ENCODE measurements at places on chromosomes 7 and 10.

GRCh38 chr10:84214612-84215235 is 10.6 kb downstream of the LRIT2 start:
- no peak for DNase-seq

DNA sequence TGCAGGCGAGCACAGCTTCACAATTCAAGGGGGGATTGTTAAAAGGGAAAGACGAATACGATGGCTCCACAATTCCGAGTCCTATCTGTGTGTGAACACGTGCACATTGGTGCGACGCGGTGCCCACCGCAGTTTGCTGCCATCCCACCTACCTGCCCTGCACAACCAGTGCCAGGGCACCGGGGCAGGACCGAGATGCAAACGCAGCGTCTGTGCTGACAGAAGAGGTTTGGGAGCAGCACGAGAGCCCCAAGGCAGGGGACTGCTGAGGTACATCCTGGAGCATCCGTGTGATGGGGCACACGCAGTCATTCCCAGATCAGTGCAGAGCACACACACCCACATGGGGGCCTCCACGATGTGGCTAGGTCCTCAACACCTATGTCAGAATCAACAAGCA is 221.3 kb downstream of the DNAJB6 start:
- DNase-seq, result no peak

DNA sequence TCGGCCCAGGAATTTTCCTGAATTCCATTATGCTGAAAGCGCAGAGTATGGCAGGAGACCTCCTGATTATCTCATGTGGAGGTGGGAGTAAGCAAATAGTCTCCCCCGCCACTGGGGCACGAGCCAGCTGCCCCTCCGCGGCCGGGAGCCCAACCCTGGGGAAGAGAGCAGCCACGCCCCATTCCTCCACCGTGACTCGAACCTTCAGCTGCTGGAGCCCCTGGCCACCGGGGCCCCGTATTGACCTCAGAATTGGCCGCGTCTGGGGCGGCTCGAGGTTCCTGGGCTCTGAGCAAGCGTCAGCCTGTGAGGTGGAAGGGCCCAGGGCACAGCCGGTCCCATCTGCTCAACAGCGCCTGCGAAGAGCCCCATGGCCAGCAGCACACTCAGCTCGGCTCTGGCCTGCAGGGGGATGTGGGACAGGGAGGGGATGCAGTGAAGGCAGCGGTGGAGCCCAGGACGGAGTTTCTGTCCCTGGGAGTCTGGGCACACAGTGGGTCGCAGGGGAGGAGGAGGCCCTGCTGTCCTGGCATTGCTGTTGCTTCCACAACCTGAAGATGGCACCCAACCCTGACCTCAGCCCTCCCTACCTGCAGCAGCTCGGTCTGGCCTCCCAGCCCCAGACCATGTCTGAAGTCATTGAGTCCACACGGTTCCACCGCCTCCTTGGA is 97.8 kb downstream of the CHST15 start:
- DNase-seq, result peak; percentile 87

GRCh38 chr10:62402508-62402907 is 28.3 kb downstream of the ZNF365 start:
- DNase-seq, result no peak

GRCh38 chr7:154978017-154978416 is 24.9 kb downstream of the PAXIP1 start:
- no peak for DNase-seq
